A375 (cell line): ENCODE measurements at places on chromosomes 2 and 18. TPM values are rescaled to one million over a fixed set of nuclear protein-coding genes. Genes with fewer than 3 reads are reported as not detected.

The KIAA2012 gene
- 0.08 TPM in 1 of 2 replicates, not detected in the other for total RNA-seq

The ZSCAN30 gene
- 5.1 and 7.4 TPM in 2 replicates for total RNA-seq

The POMC gene
- total RNA-seq, result not detected in 2 replicates

The TMX3 gene
- 29.6 and 48.6 TPM in 2 replicates for total RNA-seq

The CERKL gene
- total RNA-seq, result not detected in 2 replicates
